ENCODE measurements at places on chromosomes 3 and 15.
A peak's percentile ranks its signal among the peaks of the same experiment; 100 is the strongest.

DNA sequence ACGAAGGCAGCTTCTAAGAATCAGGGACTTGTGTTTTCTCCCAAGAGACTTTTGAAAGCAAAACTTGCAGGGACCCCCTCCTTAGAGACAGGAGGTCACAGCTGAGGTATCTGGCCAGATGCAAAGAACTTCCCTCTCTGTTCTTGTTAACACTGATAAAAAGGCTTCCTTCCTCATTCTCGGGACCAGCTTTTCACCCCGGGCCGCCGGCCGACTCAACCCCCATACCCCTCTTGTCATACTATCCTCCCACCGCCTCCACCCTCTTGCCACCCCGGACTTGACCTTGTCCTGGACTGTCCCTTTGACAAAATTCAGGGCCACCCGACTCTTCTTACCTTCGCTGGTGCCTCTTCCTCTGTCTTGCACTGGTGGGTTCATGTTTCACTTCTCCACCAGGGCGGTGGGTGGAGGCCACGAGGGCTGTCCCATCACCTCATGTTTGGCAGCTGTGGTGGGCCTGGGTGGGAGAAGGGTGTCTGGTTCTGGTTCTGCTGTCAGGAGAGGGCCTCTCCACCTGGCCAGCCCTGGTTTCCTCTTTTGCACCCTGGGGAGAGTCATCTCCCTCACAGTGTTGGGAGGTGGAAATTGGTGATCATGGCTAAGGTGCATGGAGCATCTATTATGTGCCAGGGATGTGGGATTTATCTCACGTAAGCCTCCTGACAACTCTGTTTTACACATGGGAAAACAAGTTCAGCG lies 32.5 kb downstream of the BHLHE40 start:
- no peak for DNase-seq

DNA sequence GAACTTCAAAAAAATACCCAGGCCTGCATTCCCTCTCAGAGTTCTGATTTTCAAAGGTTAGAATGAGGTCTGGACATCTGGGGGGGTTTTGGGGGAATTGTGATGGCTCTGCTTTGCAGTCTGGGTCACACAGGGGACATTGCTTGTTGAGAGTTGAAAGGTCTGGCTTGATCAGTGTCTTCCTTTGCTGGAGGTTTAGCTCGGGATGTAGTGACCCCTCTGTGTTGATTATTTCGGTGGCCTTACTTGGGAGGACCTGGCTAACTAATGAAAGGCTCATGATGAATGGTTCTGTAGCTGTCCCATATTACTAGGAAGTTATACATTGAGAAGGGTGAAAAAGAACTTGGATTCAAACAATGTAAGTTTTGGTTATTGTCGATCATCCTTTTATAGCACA lies 23.7 kb downstream of the TPM1 start:
- no peak for DNase-seq

- no peak for DNase-seq
These were observed 70.8 kb upstream of the PSMD6 start for GRCh38 chr3:64093825-64094712.

DNA sequence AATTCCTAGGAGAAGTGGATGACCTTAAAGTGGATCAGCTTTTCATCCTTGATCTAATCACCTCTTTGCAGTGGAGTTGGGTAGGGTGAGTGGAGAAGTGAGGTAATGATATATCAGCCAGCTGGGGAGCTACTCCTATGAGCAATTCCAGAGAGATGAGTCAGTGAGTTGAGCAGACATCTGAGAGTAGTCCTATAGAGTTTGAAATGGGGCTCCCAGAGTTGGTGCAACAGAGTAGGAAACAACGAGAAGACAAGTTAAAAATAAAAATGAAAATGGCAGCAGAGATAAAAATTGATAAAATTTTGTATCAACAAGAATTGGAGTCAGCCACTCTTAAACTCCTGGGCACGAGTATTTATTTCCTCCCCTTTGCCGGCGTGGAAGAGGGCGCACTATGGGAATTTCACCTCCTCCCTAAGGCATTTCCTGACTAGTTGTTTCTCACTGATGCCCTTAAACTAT lies 150.8 kb upstream of the DPH6 start:
- DNase-seq, result no peak

GRCh38 chr15:86082619-86083380 lies 3.1 kb downstream of the AGBL1 start:
- peak; percentile 51 for DNase-seq
